ENCODE measurements at places on chromosomes 4 and X. TPM values are rescaled to one million over a fixed set of nuclear protein-coding genes. Genes with fewer than 3 reads are reported as not detected.

DNA sequence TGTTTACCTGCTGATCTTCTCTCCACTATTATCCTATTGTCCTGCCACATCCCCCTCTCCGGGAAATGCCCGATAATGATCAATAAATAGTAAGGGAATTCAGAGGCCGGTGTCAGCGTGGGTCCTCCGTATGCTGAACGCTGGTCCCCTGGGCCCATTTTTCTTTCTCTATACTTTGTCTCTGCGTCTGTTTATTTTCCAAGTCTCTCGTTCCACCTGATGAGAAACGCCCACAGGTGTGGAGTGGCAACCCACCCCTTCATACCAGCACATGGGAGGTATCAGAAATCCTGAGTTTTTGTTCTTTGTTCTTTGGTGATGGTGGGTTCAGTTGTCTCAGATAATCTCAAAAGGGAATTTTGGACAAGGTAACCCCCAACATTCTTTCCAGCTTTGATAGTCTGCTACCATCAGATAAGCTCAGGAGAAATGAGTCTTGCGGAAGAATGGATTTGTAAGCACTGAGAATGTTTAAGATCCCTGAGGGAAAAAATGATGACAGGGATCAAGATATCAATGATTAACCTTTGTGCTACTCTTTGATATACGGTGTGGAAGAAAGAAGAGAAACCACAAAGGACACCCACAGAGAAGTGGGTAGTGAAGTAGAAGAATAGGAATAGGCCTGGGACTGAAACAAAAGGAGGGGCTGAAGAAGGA, 117.9 kb downstream of the CEP44 start:
- H3K4me3 ChIP-seq = no peak overlapping the region
- H3K27ac ChIP-seq = no peak overlapping the region
- no peaks in the 10 kb centered on the region for H3K27me3 ChIP-seq
- no peak for DNase-seq
- H3K36me3 ChIP-seq = no peaks in the 10 kb centered on the region

PWWP3B gene
- polyA plus RNA-seq = not detected

DNA sequence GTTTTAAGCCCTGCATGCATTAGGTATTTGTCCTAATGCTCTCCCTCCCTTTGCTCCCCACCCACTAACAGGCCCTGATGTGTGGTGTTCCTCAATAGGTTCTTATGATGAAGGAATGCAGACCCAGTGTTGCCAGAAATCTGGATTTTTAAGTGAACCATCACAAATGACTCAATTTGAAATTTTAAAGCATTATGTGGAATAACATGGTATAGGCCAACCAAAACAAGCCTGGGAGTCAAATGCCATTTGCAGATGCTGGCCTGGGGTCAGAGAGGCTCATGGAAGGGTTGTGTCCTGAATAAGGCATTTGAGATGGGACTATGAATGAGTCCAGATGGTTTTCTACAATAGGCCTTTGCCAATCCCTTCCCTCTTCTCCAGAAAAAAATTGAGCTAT, 179.6 kb downstream of the SHROOM3 start:
- H3K27me3 ChIP-seq = peaks cover 3% of the 10 kb centered on the region
- H3K4me3 ChIP-seq = no peak overlapping the region
- H3K36me3 ChIP-seq = no peaks in the 10 kb centered on the region
- H3K4me1 ChIP-seq = no peaks in the 10 kb centered on the region

FAM9C gene
- not detected for polyA plus RNA-seq

G3BP2 gene
- polyA plus RNA-seq = 121 TPM

DNA sequence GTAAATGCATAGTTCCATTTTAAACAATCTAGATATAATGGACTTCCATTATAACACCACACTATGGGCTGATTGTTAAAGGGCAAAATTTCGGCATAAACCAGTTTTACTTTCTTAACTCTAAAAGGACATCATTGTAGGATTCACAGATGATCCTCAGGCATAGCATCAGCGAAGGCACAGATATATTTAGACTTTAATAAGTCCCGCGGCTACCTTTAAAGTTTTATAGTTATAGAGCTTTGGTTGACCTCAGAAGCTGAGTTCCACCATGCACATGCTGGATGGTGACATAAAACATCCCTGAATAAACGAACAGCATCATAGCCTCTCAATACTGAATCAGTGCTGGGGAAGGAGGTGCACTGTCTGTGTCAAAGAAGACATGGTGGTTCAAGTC, 125.0 kb upstream of the PDLIM3 start:
- no peak overlapping the region for H3K4me3 ChIP-seq
- peaks cover 9% of the 10 kb centered on the region for H3K27me3 ChIP-seq
- DNase-seq = no peak
- H3K27ac ChIP-seq = no peak overlapping the region
- peaks cover 4% of the 10 kb centered on the region for H3K4me1 ChIP-seq

DNA sequence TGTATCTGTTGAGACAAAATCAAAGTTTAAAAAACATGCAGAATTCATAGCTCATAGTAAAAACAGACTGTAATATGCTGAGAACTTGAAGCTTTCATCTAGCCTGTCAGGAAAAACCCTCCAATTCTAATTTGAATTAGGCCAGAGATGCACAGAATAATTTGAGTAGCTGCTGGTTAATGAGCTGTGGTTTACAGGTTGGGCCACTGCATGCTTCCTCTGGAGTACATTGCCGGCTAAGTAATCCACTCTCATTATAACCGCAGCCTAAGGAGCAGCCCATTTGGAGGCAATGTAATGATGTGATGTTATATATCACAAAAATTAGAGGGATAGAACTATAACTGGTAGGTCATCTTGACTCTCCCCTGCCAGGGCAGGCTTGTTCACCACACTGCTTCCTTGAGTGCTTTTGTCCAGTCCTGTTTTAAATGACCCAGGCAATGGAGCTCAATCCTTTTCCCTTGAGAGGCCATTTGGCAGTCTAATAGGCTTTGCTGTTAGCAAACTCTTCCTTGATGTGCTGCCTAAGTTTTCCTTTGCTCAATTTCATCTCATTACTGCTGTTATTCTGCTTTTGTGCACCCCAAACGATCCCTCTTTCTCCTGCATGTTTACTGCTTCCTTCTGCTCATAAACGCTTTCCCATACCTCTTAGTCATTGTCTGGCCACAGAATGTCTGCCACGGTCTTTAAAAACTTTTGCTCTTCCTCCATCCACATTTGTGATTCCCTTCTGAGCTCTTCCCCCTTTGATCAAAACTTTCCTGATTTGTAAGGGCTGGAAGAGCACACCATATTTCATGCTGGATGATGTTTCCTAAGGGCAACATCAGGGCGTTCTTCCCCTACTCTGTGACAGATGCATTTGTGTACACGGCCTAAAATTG, 230.9 kb downstream of the C4orf33 start:
- no peaks in the 10 kb centered on the region for H3K4me1 ChIP-seq
- no peak overlapping the region for H3K27ac ChIP-seq
- no peaks in the 10 kb centered on the region for H3K36me3 ChIP-seq
- no peak overlapping the region for H3K4me3 ChIP-seq

DNA sequence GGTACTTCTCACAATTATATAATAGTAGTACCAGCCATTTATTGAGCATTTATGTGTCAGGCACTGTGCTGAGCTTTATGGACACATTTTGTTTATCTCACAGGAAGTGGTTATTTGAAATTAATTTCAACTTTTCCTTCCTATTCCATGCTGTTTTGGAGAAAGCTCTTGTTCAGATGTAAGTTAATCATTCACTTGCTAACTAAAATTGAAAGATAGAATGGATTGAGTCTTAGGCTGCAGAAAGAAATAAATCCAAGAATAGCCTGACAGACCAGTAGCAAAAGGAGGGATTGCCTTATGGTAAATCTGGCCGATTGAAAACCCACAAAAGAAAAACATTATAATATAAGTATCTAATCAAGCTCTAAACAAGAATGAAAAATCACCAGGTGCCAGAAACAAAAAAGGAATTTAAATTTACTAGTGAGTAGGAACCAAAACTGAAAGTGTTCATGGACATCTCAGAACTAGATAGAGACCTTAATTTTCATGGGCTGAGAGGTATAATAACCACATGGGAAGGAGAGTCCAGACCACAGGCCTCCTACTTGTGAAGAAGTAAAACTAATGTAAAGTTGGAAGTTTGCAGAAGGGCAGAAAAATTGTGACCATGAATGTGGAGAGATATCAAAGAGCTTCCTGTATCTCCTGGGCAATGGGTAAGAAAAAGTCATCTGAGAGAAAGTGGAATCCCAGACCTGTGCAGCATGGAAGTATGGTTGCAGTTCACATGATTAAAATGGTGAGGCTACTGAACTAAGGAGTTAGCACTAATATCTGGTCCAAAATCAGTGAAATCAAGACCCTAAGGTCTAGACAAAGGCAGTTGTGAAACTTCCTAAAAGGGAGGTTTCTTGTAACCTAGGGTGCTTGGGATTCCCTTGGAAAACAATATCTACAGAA, 38.0 kb downstream of the RADX start:
- DNase-seq = peak; percentile 3
- peaks cover 4% of the 10 kb centered on the region for H3K27me3 ChIP-seq
- H3K4me1 ChIP-seq = peaks cover 10% of the 10 kb centered on the region
- H3K36me3 ChIP-seq = peaks cover 4% of the 10 kb centered on the region
- H3K27ac ChIP-seq = no peak overlapping the region

NHS gene
- 0.87 TPM for polyA plus RNA-seq

DNA sequence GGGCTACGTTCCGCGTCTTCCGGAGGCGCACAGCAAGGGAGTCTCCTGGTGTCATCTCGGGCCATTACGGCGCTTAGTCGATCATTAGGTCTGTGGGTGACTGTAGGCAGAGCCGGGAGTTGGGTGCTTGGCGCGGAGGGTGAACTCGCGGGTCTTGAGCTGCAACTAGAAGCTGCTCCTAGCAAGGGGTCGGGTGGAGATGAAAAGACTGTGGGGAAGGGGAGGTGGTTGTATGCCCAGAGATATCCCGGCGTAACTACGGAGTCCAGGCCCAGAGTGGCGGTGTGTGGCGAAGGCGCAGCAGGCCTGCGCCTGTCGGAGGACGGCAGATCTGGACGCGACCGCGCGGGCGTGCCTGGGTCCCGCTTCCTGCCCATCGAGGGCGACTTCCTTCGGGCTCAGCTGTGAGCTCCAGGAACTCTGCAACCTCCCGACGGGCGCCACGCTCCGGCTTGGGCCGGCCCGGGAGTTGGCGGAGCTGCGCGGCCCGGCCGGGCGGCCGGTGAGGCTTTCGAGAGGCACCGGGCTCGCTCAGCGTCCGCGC, 2.7 kb upstream of the NKX3-2 start:
- H3K27ac ChIP-seq = no peak overlapping the region
- peaks cover 33% of the 10 kb centered on the region for H3K4me1 ChIP-seq
- DNase-seq = no peak
- no peaks in the 10 kb centered on the region for H3K36me3 ChIP-seq
- peak overlapping the region; percentile 80 for H3K4me3 ChIP-seq
- H3K27me3 ChIP-seq = peaks cover 57% of the 10 kb centered on the region

JAKMIP1 gene
- 6.5 TPM for polyA plus RNA-seq

- no peak overlapping the region for H3K27ac ChIP-seq
- H3K27me3 ChIP-seq = no peaks in the 10 kb centered on the region
- DNase-seq = no peak
- peaks cover 18% of the 10 kb centered on the region for H3K4me1 ChIP-seq
Measured at GRCh38 chr4:159227984-159228383, 125.1 kb downstream of the RAPGEF2 start.

DNA sequence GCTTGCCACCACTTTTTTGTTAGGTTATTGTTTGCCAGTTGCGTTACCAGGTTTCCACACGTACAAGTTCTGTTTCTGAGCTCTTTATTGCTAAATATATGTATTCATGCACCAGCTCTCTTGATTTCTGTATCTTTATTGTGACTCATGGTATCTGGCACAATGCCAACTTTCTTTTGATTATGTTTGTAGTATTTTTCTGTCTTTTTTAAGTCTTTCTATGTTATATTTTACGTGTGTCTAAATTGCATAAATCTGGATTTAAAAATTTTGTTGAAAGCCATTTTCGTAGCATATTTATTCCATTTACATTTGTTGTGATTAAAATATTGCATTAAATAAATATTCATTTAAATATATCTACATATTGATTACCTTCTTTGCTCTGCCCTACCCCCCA, 73.8 kb downstream of the KDM6A start:
- DNase-seq = no peak
- H3K27ac ChIP-seq = no peak overlapping the region

CYTL1 gene
- polyA plus RNA-seq = 13.5 TPM

DNA sequence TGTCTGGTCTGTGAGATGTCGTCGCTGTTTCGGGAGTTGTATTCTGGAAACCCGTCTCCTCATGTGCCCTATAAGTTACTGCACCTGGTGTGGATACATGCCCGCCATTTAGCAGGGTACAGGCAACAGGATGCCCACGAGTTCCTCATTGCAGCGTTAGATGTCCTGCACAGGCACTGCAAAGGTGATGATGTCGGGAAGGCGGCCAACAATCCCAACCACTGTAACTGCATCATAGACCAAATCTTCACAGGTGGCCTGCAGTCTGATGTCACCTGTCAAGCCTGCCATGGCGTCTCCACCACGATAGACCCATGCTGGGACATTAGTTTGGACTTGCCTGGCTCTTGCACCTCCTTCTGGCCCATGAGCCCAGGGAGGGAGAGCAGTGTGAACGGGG, 1.4 kb downstream of the USP27X start:
- no peak overlapping the region for H3K27ac ChIP-seq
- peak overlapping the region; percentile 33 for H3K4me3 ChIP-seq
- H3K4me1 ChIP-seq = peaks cover 8% of the 10 kb centered on the region
- no peaks in the 10 kb centered on the region for H3K27me3 ChIP-seq

DNA sequence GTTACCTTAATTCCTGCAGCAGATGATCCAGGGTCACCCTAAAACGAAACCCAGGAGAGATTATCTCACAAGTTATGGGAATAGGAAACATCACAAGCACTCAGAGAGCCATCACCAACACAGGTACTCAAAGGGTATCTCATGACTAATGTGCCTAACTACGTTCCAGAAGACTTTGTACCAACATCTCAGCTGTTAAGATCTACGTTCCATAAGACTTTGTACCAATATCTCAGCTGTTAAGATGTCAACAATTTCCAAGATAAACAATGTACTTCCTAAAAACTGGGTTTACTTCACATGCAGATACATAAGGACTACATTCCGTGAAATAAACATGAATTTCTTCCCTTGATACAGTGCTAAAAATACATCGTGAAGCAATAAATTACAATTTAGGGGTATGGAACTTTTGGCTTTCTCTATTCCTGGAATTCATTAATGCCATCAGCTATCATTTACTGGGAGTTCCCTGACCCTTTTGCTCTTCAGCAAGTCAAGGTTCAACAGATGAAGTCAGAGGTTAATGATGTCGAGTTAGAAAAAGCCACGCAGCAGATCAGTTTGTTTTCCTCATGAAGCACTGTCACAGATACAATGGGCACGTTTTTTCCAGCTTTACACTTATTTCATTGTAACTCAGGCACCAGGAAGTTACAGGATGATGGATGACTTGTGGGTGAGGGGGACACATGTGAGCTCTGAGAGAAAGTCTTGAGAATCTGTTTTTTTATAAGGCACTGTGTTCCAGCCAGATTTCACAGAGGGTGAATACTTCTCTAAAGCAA, 127.0 kb upstream of the ETNPPL start:
- H3K36me3 ChIP-seq = no peaks in the 10 kb centered on the region
- DNase-seq = no peak

SMIM10 gene
- 0.71 TPM for polyA plus RNA-seq

GRCh38 chrX:153650959-153651358, 4.0 kb downstream of the DUSP9 start:
- H3K27me3 ChIP-seq = peaks cover 12% of the 10 kb centered on the region
- H3K36me3 ChIP-seq = no peaks in the 10 kb centered on the region
- no peak overlapping the region for H3K4me3 ChIP-seq

Data from immature natural killer cell (primary cell).